ENCODE measurements at places on chromosomes 11 and 22.

DNA sequence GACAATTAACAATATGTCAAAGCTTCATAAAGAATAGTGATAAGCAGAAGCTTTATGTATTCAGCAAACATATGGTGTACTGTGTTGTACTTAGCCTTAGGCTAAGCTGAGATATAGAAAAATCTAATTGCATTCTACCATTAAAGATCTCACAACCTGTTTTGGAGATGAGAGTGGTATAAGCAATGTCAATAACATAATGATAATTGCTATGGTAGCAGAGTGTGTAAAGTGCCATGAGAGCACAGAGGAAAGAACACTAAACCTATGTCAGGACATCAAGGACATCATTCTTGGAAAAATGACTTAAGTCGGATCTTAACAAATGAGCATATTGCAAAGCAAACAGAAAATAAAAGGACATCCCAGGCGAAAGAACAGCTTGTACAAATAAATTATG is 28.6 kb upstream of the ANGPTL5 start:
- DNase-seq, result no peak

DNA sequence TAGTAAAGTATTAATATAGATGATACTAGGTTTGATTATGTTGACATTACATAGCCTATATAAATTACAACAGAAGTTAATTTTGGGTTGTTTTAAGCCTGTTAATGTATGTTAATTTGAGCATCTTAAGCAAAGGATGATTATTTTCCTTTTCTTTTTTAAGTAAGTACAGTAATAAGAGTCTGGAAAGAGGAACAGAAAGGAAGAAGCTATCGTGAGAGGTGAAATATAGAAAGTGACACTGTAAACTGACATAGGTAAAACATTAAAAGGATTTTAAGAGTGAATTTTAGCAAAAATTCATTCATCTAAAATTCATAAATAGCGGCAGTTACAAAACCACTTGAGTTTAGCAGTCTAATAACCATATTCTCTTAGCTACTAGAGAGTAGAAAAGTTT is 45.5 kb downstream of the FAR1 start:
- DNase-seq, result no peak

DNA sequence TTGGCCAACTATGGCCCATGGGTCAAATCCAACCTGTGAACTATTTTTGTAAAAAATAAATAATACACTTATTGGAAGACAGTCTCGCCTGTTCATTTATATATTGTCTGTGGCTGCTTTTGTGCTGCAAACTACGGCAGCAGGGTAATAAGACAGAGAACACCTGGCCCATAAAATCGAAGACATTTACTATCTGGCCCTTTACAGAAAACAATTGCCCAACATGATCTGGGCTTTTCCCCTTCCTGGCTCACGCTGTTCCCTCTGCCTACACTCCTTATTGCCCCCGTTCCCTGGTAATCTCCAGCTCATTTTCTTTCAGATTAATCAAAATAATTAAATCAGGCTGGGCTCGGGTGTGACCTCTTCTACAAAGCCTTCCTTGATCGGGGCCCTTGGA is 5.6 kb downstream of the PLAAT2 start:
- DNase-seq, result no peak

DNA sequence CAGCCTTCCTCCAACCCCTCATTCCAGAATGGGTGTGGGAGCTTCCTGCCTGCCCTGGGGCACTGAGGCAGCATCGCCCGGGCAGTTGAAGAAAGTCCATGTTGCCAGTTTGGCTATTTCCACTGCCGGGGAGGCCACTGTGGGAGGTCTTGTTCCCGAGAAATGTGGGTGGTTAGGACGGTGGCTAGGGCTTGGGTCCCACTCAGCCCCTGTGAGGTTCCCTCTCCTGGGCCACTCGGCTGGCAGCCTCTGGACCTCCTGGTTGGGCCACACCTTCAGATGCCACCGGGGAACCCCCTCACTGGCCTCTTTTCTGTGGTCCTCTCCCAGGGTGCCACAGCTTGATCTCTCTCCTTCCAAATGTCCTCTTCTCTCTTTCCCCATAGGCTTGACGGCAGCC is 5.1 kb upstream of the PPP6R3 start:
- DNase-seq, result no peak

DNA sequence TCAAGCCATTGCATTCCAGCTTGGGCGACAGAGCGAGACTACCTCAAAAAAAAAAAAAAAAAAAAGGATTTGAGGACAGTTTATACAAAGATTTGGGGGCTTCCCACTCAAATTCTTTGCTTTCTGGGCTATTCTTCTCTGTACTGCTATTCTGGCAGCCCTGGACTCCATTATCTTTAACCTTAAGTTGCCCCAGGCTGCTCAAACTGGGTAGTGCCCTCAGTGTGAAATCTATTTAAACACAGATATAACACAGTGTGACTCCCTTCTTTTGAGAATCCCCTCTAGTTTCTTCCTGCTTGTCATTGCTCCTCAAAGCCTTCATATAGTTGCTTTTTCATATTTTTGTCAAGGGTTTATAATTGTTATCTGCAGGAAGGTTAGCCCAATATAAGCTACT is 49.5 kb upstream of the WEE1 start:
- DNase-seq, result no peak

- DNase-seq, result peak; percentile 5
Observed at GRCh38 chr11:84384731-84385130, 1098.6 kb upstream of the CCDC90B start.

GRCh38 chr11:121802542-121802941 is 313.5 kb downstream of the BLID start:
- DNase-seq, result no peak
